Naive B cell (primary cell): ENCODE measurements at places on chromosomes 1 and 21.

DNA sequence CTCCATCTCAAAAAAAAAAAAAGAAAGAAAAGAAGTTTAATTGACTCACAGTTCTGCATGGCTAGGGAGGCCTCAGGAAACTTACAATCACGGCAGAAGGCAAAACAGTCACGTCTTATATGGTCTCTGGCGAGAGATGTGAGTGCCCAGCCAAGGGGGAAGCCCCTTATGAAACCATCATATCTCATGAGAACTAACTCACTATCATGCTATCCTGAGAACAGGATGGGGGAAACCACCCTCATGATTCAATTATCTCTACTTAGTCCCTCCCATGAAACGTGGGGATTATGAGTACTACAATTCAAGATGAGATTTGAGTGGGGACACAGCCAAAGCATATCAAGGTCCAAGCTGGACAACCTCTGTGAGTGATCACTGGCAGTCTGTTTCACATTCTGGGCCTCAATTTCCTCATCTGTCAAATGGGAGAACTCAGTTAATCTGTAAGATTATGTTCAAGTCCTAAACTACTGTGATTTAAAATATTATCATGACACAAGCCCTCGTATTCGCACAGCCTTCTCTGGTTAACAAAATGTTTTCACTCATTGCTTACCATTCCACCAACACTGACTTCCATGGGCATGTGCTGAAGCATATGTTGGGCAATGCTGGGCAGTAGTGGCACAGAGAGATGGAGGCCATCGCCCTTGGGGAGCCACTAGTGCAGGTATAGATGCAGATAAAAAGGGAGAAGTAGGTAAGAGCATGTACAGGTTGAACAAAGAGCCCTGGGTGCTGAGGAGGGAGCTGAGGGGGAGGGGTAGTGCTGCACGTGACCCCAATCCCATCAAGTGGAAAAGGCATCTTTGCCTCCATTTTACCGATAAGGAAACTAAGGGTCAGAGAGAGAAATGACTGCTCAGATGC lies 46.2 kb upstream of the SLC2A1 start:
- H3K4me1 ChIP-seq = peaks cover 6% of the 10 kb centered on the region
- H3K27me3 ChIP-seq = peaks cover 5% of the 10 kb centered on the region
- DNase-seq = no peak
- H3K27ac ChIP-seq = no peak overlapping the region
- no peak overlapping the region for H3K4me3 ChIP-seq
- no peaks in the 10 kb centered on the region for H3K36me3 ChIP-seq

DNA sequence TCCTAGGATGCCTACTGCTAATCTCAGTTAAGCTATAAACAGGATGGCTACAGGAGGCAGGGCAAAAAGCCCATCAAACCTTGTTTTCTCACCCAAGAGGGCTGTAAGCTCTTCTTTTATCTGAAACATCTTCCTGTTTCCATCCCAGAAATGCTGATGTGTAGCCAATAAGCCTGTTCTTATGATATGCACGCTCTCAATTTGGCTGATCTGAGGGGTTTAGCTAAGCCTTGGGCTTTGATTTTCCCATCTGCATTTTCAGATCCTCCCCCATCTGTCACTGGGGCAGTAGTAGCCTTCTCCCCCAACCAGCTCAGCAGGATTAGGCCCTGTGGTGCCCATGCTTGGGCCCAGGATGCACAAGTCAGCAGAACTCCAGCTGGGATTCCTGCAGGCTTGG lies 105.0 kb downstream of the BRINP2 start:
- DNase-seq = no peak
- H3K4me1 ChIP-seq = no peaks in the 10 kb centered on the region
- H3K27me3 ChIP-seq = no peaks in the 10 kb centered on the region

- peaks cover 22% of the 10 kb centered on the region for H3K36me3 ChIP-seq
- H3K27ac ChIP-seq = no peak overlapping the region
- H3K4me3 ChIP-seq = no peak overlapping the region
- H3K4me1 ChIP-seq = no peaks in the 10 kb centered on the region
These were observed 115.7 kb downstream of the LIPI start for GRCh38 chr21:14095056-14095455.

GRCh38 chr1:215474940-215475339 lies 92.2 kb upstream of the KCTD3 start:
- no peaks in the 10 kb centered on the region for H3K36me3 ChIP-seq
- no peak for DNase-seq

DNA sequence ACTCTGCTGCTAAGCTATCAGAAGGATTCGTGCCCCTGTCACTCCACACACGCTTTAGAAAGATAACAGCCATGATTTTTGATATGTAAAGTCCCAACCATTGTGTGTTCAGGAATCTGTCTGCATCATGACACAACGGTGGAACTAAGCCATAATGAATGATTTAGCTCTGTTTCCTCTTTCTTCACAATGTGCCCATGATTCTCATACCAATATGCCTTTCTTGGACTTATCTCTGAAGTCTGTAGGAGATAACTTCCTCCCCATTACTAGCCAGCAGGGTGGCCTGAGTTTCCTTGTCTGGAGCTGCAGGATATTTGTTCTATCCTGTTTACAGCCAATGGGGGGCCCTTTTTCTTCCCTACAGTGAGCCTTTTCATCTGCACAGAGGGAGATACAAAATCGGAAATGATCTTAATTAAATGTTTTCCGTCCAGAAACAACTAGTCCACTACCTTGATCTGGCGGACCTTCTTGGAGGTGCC lies 511.7 kb downstream of the USP25 start:
- H3K36me3 ChIP-seq = no peaks in the 10 kb centered on the region
- H3K4me1 ChIP-seq = no peaks in the 10 kb centered on the region
- no peaks in the 10 kb centered on the region for H3K27me3 ChIP-seq
- H3K4me3 ChIP-seq = no peak overlapping the region

DNA sequence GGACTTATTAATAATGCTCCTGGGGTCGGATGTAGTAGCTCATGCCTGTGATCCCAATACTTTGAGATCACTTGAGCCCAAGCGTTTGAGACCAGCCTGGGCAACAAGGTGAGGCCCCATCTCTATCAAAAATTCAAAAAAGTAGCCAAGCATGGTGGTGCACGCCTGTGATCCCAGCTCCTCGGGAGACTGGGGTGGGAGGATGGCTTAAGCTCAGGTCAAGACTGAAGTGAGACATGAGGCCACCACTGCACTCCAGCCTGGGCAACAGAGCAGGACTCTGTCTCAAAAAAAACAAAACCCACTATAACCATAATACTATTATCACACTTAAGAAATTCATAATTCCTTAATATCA lies 1.6 kb upstream of the DEGS1 start:
- no peaks in the 10 kb centered on the region for H3K36me3 ChIP-seq
- no peak overlapping the region for H3K27ac ChIP-seq
- H3K4me1 ChIP-seq = peaks cover 19% of the 10 kb centered on the region
- no peak for DNase-seq

DNA sequence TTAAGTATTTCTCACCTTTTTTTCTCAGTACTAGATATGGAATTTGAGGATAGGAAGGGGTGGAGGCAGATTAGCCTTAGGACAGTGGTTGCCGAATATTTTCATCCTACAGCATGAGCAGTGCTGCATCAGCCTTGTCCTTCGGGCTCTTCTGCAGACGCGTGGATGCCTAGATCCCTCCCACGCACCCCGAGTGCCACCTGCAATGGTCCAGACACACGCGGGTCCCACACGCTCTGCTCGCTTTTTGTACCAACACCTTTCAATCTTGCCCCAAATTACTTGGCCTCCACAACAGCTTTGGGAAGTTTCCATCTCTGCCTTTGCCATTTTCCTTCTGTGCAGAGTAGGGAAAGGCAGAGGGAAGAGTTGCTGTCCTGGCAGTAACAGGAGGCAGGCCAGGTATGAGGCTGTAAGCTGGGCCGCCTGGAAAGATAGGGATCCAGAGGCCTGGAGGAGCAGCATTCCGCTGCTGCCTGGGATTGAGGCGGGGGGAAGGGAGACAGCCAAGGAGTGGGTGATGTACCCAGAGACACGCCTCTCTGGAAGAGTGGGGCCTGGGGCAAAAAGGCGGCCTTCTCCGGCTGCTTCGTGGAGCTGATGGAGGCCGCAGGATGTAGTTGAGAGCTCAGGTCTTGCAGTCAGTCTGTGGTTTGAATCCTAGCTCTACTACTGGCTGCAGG lies 467.7 kb downstream of the KIF26B start:
- no peaks in the 10 kb centered on the region for H3K4me1 ChIP-seq
- DNase-seq = no peak
- no peak overlapping the region for H3K4me3 ChIP-seq
- H3K27ac ChIP-seq = no peak overlapping the region
- no peaks in the 10 kb centered on the region for H3K36me3 ChIP-seq
